ENCODE measurements at places on chromosomes 11 and 22.

DNA sequence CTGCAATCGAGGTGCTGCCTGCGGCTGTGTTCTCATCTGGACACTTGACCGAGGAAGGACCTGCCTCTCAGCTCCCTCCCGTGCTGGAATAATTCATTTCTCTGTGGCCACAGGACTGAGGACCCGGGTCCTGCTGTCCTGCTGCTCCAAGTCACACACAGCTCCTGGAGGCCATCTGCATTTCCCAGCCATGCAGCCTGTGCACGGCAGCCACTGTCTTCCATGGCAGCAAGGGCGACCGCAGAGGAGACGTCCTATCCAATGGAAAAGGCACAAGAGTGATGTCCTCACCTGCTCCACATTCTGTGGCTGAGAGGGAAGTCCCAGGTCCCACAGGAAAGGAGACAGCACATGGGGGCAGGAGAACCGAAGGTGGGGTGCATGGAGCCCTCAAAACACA lies 495.8 kb downstream of the BRD1 start:
- no peak for DNase-seq

- no peak for DNase-seq
Measured at GRCh38 chr11:130166457-130166784, 6.8 kb downstream of the ST14 start.

DNA sequence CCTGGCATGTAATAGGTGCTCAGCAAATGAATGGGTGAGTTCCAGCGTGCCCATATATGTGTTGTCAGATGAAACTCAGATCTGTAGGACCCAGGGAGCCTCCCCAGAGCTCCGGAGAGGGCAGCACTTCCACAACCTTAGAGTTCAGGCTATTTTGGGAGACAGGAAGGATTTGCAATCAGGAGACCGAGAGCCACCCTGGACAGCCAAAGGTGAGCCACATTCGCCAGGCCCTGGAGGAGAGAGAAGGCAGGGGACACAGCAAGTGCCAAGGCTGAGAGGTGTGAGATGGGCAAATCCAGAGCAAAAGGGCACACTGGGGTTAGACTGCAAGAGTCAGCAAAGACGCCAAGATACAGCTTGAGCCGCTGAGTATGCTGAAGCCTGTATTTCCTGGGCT lies 66.4 kb downstream of the CD82 start:
- DNase-seq = no peak

- no peak for DNase-seq
Measured at GRCh38 chr22:28904211-28904896, 21.0 kb downstream of the ZNRF3 start.

GRCh38 chr11:126698576-126698975 lies 302.0 kb downstream of the KIRREL3 start:
- no peak for DNase-seq

DNA sequence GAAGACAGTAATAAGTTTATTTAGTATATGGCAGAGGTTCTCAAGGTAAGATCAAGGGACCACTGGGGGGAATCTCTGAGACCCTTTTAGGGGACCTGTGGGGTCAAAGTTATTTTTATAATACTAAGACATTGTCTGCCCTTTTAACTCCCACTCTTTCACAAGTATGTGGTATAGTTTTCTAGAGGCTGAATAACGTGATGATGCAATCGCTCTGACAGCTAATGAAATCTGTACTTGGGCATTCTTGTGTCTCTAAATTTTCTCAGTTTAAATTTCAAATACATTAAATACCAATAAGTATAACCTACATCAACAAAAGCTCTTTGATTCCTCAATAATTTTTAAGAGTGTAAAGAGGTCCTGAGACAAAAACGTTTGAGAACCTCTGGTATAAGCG lies 147.9 kb downstream of the ATG16L2 start:
- DNase-seq = no peak

- DNase-seq = no peak
Measured at GRCh38 chr11:44608991-44609782, 43.7 kb downstream of the CD82 start.

DNA sequence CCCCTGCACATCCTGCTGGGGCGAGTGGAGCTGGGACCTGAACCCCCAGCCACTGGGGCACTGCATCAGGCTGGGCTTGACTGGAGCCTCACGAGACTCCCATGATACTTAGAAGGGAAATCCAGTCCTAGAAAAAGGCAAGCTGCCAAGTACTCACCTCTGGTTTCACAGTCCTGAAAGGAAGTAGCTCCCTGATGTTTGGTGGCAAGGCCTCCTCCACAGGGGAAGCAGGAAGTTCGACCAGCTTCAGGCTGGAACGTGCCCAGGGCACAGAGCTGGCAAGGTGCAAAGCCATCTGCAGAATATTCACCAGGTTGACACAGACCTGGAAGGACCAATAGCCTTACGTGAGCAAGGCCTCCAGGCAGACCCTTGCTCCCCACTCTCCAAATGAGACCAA lies 26.8 kb upstream of the NRIP3 start:
- no peak for DNase-seq

DNA sequence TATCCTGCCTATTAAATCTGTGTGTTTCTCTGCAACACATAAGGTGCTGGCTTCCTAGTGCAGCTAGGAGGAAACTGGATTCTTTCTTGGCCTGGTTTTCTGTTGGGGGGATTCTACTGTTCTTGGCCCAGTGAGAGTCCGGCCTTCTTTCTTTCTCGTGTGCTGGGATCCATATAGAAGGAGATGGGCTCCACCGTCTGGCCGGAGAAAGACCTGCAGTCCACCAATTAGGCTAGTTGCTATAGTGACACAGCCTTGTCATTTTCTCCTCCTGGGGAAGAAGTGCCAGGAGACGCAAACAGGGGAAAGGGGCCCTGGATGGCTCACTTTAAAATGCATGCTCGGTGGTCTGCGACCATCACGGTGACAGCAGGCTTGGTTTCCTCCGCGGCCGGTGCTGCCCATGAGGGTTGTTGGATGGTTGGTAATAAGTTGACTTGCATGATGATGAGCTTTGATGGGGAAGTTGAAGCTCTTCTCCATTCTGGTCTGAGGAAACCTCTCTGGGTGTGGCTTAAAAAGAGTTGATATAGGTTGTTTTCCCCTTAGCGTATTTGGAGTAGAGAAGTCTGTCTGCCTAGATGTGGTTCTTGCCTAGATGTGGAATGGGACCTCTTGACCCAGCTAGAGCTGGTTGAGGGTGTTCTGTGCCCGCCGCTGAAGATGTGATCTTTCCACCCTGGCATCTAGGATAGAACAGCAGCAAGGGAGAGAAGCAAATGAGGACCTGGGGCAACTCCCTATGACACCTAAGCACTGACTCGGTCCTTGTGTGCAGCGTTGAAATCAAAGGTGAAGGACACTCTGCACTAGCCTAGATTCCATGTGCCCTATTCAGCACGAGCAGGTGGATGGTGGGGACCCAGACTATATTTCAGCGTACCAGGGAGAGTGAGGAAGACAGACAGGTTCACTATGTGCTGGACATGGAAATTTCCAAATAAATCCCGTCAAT lies 1335.0 kb downstream of the BRD1 start:
- DNase-seq = peak; percentile 69

DNA sequence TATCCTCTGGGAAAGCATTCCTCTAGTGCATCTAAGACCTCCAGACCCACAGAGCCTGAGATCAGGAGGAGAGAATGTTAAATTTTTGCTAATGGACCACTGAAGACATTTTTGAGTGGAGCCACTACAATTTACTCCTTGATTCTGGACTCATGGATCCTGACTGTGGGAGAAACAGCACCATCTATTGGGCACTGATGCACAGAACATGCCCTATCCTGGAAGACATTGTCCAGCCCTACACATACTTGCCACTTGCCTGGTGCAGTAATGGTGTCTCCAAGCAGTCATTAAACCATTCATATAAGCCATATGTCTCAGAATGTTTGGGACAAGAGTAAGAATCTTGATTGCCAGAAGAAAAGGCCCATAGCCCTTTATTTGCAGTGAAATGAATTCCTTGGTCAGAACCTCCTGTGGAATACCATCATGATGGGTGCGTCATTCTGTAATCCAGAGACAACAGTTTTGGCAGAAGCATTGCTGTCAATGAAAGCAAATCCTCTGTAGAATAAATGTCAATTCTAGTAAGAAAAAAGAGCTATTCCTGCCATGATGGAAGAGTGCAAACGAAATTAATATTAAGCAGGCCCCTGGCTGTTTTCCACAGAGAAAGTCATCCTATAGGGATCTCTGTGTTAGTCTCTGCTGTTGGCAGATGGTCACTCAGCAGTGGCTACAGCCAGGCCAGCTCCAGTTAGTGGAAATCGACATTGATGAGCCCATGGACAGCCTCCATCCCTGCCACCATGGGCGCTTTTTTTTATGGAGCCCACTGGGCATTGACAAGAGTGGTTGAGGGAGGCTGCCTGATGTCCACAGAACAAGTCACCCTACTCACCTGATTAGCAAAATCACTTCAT lies 43.5 kb downstream of the GGTLC2 start:
- peak; percentile 39 for DNase-seq

Measured in right renal cortex interstitium (tissue), 3 donors.